ENCODE measurements at places on chromosomes 2 and 18. TPM values are rescaled to one million over a fixed set of nuclear protein-coding genes. Genes with fewer than 3 reads are reported as not detected.

DNA sequence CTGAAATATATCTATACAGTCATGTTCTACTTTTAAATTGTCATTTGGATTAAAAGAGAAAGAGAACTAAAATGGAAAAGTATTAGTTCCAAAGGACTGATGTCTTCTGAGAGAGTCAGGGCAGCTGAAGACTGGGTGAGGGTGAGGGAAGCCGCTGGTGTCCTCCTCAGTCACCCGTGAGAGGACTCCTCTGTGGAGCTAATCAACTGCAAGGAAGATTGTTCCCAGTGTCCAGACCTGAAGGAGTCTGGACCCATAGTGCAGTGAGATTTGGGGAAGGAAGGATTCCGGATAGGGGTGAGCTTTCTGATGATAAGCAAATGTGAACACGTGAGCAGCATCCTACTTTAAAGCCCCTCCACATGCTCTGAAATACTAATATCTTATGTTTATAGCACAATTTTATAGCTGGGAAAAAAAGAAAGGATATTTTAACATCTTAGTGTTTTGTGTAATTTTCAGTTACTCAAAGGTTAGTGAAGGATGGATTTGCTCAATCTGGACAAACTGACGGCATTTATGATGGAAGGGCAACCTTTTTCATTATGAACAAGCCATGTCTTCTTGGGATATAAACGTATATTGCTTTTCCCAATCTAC lies 134.5 kb upstream of the TTC39C start:
- DNase-seq, result no peak

DNA sequence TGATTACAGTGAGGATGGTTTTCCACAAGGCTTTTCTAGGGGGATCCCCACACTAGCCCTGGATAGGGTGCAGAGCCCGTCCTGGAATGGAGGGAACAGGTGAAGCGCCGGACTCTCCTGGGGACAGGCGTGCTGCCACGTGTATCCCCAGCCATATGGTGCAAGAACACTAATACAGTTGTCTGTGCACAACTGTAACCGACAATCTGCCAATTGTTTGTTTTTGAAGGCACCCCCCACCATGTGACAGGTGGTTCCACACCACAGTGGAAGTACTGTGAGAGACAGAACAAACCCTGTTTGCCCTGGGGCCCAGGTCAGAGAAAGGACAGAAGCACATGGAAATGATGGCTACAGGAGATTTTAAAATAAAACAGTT lies 52.9 kb downstream of the MYCN start:
- no peak for DNase-seq

DNA sequence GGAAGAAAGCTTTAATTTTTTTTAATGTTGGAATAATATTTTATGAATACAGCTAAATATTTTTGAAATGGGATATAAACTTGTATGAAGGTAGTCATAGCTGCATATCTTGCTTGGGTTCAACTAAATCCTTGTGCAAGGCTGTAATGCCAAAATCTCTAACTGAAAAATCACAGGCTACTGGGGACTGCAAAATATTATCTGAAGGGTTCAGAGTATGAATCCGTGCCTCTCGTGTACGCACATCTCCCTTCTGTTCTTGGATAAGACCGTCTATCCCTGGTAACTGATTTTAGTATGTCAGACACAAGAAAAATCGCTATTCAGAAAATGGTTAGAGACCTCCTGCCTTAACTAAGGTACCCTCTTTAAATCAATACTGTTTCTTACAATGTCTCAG lies 71.8 kb downstream of the ACVR1 start:
- no peak for DNase-seq

ROCK2 gene
- 38.3 TPM for total RNA-seq
